Activated T-helper 1 cell treated with anti-CD3 and anti-CD28 coated beads, Interleukin-2, amount 50 U/mL, for 16 hours (primary cell): ENCODE measurements at places on chromosomes 4 and X.

GRCh38 chr4:26670903-26671537, 87.1 kb downstream of the TBC1D19 start:
- DNase-seq = no peak

DNA sequence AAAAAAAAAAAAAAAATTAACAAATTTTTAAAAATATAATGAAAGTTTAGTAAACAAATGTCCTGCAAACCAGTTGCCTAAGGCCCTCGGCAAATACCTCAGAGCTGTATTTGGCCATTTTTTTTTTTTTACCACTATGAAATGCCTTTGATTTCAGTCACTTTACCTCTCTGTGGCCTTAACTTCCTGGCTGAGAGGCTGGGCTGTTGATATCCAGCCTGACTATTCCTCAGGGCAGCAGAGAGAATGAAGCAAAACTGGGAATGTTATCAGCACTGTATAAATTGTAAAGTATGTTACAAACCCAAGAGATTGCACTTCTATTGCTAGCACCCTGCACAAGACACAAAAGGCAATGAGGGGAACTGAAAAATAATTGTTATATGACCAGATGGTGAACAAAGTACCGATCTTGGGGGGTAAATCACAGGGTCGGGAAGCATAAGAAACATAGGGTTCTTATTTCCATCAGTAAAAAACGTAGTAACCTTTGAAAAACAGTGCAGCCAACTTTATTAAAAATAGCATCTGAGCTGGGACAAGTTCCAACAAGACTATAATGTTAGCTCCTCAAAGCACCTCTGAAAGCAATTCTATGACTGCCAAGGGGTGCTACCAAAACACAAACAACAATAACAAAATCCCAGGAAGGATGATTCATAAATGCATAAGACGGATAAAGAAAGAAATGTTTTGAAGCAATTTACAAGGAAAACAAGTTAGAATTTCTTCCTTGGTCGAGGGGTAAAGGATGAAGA, 18.1 kb downstream of the USP46 start:
- DNase-seq = no peak

- no peak for DNase-seq
Measured at GRCh38 chr4:89303814-89304388, 3.7 kb downstream of the GPRIN3 start.

GRCh38 chr4:128955751-128956150, 137.6 kb downstream of the SCLT1 start:
- DNase-seq = no peak

DNA sequence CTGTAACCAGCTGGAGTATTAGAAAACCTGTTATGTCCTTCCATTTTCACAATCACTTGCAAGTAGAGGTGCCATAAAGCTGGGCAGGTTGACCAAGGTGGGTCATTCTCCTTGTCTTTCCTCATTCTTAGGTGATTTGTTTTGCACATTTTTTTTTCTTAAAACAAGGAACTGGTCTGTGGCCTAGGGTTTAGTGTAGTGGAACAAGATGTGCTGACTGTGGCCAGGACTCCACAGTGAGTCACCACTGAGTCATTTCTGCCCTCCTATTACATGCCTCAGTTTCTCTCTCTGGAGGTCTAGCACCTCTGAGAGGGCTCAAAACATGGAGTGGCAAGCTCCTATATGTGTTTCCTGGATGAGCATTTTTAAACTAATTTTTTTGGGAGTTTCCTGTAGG, 355.9 kb downstream of the GPM6A start:
- DNase-seq = no peak

- no peak for DNase-seq
Measured at GRCh38 chr4:98473046-98473445, 185.4 kb downstream of the TSPAN5 start.
